ENCODE measurements at places on chromosomes 2 and 18.

DNA sequence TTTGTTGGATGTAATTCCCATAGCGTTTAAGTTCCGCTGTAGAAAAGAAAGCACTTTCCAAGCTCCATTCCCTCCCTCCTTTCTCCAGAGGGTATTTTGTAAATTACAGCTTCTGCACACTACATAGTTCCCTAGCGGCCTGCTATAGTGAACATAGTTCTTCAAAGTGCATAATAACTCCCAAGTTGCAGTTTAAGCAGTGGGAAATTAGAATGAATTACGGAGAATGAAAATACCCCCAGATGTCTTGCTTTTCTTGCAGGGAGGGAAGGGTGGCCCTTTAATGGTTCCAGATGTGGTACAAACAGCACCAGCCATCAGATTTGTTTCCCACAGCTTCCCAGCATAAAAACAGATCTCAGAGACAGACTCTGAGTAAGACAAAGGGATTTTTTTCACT, 893.9 kb downstream of the SUCLG1 start:
- no peak for DNase-seq

- DNase-seq, result peak; percentile 16
Measured at GRCh38 chr2:173355866-173356508, 1.3 kb downstream of the CDCA7 start.

- no peak for DNase-seq
Measured at GRCh38 chr2:124623560-124623959, 598.5 kb downstream of the CNTNAP5 start.

- DNase-seq, result no peak
Measured at GRCh38 chr2:12087671-12088380, 341.4 kb downstream of the LPIN1 start.

GRCh38 chr18:12376034-12376753, 833 bp downstream of the AFG3L2 start:
- peak; percentile 35 for DNase-seq

Data from testis (tissue), 5 donors.